ENCODE measurements at places on chromosomes 13 and 19.

GRCh38 chr13:96071504-96071903, 18.3 kb upstream of the UGGT2 start:
- no peak for DNase-seq

DNA sequence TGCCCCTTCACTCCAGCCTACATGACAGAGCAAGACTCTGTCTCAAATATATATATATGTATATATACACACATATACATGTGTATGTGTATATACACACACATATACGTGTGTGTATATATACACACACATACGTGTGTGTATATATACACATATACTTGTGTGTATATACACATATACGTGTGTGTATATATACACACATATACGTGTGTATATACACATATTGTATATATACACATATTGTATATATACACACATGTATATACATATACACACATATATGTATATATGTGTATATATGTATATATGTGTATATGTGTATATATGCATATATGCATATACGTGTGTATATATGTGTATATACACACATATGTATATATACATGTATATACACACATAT, 173.3 kb downstream of the GPC5 start:
- no peak for DNase-seq

DNA sequence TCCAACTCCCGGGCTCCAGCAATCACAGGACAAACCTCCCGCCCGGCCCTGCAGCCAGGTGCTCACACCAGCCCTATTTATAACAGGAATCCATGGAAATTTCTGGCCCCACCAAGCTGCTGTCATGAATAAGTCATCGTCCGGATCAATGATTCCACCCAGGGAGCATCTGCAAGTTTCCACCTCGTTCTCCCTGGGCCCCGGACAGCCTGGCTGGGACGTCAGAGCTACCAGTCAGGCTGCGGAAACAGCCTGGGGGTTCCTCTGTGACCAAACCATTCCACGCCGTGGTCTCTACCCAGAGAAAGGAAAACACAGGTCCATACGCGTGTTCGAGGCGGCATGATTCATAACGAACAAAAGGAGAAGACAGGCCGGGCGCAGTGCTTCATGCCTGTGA, 20.7 kb upstream of the PTBP1 start:
- no peak for DNase-seq

DNA sequence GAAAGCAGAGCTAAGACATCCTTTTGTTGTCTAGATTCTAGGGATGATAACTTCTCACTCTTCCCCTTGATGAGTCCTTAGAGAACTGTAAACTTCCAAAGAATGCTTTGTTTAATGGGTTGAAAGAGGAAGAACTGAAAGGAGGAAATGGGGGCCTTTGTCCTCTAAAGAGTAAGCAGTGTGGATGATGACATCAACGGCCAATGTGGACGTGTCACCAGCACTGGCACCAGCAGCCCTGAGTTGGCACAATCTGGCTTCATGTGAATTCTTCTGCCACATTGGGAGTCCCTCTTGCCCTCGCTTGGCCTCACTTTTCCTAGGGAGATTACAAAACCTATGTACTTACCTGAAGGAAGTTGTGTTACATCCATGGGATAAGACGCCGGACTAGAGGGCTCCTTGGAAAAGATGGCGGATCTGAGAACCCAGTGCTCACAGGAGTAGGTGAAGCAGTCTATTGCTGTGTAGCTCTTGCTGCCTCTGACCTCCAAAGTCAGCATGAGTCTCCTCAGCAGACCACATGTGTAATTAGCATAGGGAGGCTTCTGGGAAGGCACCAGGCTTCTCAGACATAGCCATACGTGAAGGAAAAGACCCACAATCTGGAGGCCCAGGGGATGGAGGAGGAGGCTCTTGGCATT, 62.8 kb downstream of the RGCC start:
- no peak for DNase-seq

DNA sequence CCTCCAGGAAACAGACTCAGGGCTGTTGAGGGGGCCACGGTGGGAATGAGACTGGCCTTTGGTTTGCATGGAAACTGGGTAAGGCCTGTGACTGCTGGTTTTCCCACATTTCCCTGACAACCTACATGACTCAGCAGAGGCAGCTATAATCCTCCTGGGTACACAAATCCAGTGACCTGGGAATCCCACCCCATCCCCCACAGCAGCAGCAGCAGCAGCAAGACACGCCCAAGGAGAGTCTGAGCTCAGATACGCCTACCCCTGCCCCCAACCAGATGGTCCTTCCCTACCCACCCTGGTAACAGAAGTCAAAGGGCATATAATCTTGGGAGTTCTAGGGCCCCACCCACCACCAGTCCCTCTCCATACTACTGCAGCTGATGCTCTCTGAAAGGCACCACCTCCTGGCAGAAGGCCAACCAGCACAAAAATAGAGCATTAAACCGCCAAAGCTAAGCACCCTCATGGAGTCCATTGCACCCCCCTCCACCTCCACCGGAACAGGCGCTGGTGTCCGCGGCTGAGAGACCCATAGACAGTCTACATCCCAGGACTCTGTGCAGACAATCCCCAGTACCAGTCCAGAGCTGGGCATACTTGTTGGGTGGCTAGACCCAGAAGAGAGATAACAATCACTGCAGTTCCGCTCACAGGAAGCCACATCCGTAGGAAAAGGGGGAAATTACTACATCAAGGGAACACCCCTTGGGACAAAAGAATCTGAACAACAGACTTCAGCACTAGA, 237.2 kb upstream of the SPRY2 start:
- DNase-seq: no peak

GRCh38 chr19:11856596-11857250, 8.2 kb downstream of the ZNF439 start:
- no peak for DNase-seq

DNA sequence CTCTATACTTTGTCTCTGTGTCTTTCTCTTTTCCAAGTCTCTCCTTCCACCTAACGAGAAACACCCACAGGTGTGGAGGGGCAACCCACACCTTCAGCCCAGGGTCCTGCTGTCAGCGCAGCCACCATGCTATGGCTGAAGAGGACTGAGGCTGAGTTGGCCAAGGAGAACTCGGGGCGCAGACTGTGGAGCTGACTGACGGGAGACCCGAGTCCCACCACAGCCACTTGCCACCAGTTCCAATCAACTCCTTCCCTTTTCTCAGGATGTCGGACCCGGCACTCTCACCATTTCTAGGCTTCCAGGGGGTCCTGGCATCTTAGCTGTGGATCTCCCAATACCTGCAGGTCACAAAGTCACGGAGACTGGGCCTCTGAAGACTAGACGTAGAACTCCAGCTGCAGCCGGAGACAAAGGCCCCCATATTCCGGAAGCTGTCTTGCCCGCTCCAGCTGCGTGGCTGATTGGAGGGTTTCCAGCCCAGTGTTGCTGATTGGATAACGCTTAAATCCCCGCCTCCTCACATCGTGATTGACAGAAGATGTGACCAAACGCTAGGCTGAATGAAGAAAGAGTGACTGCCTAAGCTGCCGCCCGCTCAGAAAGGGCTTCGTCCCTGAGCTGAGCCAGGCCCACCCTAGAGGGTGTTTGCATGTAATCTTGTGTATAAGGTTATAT, 63.6 kb downstream of the ZNF429 start:
- DNase-seq: peak; percentile 41

- DNase-seq: no peak
Measured at GRCh38 chr19:41203371-41203770, 10.4 kb downstream of the CYP2S1 start.

GRCh38 chr13:37475966-37476365, 122.6 kb downstream of the POSTN start:
- no peak for DNase-seq

DNA sequence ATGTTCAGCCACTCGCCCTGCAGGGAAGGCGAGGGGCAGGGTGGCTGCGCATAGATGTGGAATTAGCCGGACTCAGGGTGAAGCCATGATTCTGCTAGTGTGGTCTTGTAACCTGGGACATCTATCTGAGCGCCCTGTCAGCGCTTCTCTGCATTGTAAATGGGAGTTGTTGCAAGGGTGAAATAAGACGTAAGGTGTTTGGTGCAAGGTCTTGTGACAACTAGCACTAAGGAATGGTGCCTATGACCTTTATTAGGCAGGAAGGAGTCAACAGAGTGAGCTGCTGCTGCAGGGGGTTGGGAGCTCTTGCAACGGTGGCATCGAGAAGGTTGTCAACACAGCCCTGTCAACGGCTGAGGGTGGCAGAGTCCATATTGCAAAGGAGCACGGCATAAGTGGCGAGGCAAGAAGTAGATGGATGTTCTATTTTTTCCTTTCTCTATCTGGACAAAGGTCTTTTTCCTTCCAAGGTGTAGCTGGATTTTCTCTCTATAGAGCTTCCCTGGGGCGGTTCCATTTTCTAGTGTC, 49.3 kb downstream of the IRS2 start:
- DNase-seq: no peak

GRCh38 chr13:77353995-77354394, 27.1 kb upstream of the MYCBP2 start:
- no peak for DNase-seq

- peak; percentile 64 for DNase-seq
Measured at GRCh38 chr19:13986348-13986904, 19.7 kb downstream of the RFX1 start.

- no peak for DNase-seq
Measured at GRCh38 chr13:111527614-111528229, 207.3 kb downstream of the TEX29 start.

DNA sequence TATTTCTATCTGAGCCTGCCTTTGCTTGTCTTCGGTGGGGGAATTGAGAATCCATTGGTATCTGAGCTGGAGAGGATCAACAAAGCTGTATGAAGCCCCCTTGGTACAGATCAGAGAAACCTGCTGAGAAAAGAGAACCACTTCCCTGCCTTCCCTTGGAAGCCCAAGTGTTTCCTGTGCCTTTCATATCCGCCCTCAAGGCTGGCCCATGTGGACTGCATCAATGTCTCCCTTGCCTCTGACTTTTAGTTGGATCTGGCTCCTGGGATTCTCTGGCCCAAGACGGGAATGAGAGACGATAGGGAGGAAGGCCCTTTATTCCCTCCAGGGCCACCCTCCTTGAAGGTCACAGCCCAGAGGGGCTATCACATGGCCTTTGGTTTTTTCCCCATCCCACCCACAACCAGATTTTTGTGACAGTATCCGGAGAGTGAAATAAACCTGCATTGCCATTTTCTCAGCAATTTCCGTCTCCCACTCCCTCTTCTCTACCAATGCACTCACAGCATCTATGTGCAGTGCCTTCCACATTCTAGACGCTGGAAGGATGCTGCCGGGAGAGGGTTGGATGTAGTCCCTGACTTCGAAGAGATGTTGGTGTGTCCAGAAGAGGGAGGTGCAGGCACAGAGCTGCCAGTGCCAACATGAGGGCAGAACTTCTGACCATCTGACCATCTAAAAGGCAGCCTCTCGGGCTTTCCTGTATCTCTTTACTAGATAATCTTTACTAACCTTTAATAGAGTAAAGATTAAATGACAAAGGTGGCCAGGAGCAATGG, 63.8 kb downstream of the KCTD15 start:
- DNase-seq: no peak

GRCh38 chr13:105928048-105928447, 607.4 kb downstream of the EFNB2 start:
- no peak for DNase-seq

GRCh38 chr13:70098669-70099068, 9.0 kb upstream of the ATXN8OS start:
- DNase-seq: no peak

- DNase-seq: no peak
Measured at GRCh38 chr13:105428811-105429210, 1106.7 kb downstream of the EFNB2 start.

GRCh38 chr19:33437393-33437820, 63.9 kb downstream of the CEBPG start:
- no peak for DNase-seq

DNA sequence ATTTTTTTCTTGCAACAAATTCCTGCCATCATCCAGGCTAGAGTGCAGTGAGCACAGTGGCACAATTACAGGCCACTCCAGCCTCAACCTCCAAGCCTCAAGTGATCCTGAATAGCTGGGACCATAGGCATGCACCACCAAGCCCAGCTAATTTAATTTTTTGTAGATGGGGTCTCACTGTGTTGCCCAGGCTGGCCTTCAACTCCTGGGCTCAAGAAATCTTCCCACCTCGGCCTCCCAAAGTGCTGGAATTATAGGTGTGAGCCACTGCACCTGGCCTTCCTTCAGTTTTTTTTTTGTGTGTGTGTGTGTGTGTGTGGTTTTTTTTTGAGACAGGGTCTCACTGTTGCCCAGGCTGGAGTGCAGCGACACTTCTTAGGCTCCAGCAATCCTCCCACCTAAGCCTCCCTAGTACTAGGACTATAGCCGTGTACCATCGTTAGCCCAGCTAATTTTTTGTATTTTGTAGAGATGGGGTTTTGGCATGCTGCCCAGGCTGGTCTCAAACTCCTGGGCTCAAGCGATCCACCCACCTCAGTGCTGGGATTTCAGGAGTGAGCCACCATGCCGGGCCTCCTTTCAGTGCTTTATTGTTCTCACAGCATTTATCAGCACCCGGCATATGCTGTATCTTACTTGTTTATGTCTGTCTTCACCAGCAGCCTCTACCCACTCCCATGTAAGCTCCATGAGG, 5.9 kb upstream of the SRRM5 start:
- no peak for DNase-seq

DNA sequence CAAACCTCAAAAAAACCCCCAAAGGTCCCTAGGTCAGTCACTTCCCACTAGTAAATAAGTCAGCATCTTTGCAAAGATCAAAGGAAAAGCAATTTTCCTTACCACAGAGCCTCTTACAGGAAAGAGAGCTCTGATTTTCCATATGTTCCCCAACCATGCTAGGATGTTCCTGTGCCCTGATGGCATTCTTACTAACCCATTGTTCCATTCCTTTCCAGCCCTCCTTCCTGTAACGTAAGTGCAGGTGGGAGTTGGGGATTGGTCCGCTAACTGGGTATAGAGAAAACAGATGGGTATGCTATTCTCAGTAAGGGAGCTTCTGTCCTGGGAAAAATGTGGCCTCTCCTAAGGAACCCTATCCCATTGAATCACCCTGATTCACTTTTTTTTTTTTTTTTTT, 14.3 kb downstream of the DPRX start:
- DNase-seq: no peak

DNA sequence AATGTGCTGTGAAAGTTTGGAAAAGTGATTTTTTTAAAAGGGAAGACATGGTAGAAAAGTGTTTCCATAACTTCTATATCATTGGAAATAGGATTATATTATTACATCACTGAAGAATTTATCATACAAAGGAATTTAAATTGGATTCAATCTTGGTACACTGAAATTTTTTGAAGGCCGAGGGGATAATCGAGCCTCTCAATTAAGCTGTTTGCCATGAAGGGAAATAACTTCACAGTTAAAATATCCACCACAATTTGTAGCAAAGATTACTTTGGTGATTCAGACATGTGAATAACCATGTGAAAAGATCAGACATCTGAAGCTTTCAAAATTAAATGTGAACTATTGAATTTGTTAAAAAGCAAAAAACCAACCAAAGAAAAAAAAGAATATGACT, 215.3 kb downstream of the KLF5 start:
- DNase-seq: peak; percentile 49

GRCh38 chr13:77184455-77184854, 142.4 kb downstream of the MYCBP2 start:
- DNase-seq: no peak

GRCh38 chr13:75959861-75960481, 323.8 kb downstream of the LMO7 start:
- DNase-seq: no peak

GRCh38 chr13:23871616-23872220, 17.5 kb downstream of the MIPEP start:
- DNase-seq: no peak
